Skin of body (tissue), 3 donors: ENCODE measurements at places on chromosomes 7 and 10. TPM values are rescaled to one million over a fixed set of nuclear protein-coding genes. Genes with fewer than 3 reads are reported as not detected.

TACC2 gene
- 40.2 TPM for total RNA-seq

NRG3 gene
- 0.39 TPM for total RNA-seq

AKAP9 gene
- 101 TPM for total RNA-seq

TUBAL3 gene
- total RNA-seq: 0.20 TPM

TCERG1L gene
- 0.99 TPM for total RNA-seq

DNA sequence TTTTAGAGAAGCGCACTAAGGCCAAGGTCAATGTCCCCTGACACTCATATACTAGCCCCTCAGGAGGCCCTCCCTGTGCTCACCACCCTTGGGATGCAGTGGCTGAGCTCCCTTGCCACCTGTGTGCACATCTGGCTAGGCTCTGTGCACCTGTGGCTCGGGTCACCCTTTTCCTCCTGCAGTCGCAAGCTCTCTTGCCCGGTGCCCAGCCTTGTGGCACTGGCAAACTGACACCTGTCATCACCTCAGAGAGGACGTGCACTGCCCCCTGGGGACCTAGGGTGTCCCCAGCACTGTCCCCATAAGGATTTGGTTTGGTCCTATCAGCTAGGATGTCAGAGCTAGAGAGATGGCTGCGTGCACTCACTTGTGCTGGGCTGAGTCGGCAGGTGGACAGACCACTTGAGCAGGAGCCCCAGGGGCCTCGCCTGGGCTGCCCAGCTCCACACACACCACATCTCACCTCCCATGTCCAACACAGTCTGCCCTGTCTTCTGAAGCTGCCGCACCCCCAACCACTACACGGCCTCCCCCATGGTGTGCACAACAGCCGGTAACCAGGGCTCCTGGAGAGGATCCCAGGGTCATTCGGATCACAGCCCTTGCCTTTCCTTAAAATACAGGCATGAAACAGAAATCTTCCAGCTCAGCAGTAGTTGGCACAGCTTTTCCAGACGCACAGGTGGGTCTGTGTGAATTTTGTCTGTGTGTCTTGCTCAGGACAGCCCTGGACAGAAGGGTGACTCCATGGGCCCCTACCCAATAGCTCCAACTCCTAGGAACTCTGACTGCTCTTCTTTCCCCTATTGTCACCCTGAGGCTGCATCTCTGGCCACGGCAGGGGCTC is 111.0 kb downstream of the GRID1 start:
- DNase-seq: no peak

GRCh38 chr7:136062625-136063325 is 85.6 kb upstream of the MTPN start:
- DNase-seq: no peak

GRCh38 chr10:90746829-90747228 is 111.0 kb downstream of the HTR7 start:
- no peak for DNase-seq

DNA sequence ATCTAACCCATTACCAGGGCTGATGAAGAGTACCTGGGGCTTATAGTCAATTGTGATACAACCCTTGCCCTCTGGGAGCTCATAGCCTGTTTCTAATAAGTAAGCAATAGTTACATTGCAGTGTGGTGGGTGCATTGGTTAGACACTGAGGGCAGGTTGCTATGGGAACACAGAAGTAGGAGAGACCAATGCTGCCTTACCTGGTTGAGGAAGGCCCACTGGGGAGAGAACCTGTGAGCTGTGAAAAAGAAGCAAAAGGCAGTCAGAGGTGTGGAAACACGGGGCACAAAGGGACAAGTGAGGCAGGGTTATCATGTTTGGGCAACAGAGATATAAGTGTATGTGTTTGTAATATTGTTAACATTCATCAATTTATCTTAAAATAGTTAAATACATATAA is 51.9 kb downstream of the WDFY4 start:
- DNase-seq: no peak

DNA sequence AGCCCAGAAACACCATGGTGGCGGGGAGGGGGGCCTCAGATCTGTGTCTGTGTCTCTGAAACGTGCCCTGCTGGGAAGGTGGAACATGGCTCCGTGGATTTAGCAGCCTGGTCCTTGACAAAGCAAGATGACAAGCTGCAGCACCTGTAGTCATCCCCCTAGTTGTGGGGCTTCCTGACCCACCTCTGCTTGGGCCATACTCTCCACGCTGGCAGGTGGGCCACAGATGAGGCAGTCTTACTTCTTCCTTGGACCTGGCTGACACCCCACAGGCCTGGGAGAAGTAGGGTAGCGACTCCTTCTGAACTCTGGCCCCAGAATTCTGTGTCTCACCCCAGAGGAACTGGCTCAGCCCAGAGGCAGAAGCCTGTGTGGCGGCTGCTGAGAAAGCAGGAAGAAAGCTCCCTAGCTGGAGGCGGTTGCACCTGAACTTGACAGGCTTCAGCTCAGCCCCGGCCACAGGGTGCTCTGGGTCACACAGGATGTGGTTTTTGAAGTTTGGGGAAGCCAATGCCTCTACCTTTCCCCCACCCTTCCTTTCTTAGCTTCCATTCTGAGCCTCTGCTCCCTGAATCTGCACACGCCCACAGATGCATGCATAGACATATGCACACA is 113.9 kb downstream of the ABLIM1 start:
- DNase-seq: no peak

GRCh38 chr10:131683281-131683861 is 217.4 kb upstream of the PPP2R2D start:
- no peak for DNase-seq

GRCh38 chr7:3588341-3588740 is 287.3 kb downstream of the SDK1 start:
- no peak for DNase-seq

- DNase-seq: no peak
Observed at GRCh38 chr10:128318366-128318765, 192.1 kb upstream of the MKI67 start.

- DNase-seq: no peak
Observed at GRCh38 chr7:112537822-112538387, 57.1 kb downstream of the LSMEM1 start.

DNA sequence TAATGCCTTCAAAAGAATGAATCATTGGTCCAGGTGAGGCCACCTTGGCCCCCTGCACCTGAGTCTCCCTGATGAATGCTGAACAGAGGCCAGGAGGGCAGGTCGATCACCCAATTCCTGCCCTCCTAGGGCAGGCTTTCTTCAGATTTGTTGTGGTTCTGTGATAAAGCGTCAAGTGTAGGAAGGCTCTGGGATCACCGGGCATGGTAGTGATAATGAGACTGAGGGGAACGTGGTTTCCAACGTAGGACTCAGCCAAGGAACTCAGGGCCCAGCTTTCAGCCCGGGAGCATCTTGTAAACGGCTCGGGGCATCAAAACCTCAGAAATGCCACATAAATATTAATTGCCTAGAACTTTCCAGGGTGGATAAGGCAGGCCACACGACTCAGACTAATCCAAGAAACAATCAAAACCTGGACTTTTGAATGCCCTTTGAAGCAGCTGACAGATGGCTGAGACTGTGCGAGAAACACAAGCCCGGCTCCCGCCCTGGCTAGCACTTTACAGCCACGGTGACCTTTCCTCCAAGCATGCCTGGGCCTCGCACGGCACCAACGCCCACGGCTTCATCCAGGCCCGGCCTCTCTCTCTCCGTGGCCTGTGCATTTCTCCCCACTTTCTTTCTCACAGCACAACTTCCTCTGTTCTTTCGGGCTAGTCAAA is 239.3 kb upstream of the GRB10 start:
- DNase-seq: no peak

DNA sequence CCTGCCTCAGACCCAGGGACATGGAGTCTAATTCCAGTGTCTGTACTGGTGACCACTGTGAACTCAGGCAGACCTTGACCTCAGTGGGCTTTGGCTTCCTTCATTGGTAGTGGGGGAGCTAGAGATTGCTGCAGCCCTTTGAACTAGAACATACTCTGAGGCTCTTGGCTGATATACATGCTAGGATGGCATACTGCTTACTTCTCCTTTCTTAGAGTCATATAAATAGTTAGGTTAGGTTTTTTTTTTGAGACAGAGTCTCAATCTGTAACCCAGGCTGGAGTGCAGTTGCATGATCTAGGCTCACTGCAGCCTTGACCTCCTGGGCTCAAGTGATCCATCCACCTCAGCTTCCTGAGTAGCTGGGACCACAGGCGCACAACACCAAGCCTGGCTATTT is 49.7 kb downstream of the TMEM178B start:
- no peak for DNase-seq

GRCh38 chr7:112422842-112423496 is 27.3 kb upstream of the IFRD1 start:
- peak; percentile 8 for DNase-seq

DNA sequence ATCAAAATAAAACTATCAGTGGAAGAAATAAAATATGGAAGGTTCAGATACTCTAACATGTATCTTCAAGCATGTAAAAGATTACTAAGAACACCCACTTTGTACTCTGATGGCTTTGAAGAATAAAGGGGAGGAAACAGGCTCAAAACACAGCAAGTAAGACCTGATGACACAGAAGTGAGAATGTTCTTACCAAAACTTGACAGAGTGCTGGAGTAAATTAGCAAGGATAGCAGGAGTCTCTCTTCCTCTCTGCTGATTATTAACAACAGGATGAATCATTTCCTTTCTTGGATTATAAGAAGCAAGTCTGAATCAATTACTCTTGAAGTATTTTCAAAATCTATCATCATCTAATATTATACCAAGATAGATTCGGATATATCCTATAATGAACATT is 47.5 kb downstream of the GLI3 start:
- DNase-seq: no peak
